ENCODE measurements at places on chromosomes 2 and 18.

DNA sequence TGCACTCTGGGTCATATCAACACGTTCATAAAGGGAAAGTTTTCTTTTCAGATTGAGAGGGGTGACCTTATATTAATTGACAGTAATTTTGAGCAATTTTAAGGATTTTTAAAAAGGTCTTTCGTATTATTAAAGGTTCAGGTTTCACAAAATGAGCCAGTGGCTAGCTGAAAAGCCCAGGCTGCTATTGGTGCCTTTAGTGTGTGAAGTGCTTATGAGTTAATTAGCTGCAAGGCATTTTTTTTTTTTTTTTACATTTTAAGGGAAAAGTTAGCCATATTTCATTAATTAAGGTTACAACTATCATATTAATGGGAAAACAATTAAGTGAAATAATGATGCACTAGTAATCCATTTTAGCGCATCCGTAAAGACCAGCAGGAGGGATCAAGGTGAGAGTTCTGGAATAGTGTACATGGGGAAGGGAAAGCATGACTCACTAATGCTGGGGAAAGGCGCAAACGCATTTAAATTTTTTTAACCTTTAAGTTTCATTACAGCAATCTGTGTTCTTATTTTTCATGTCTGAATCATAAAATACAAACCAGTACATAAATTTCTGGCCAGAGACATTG is 200.0 kb downstream of the ZNF407 start:
- DNase-seq: no peak

GRCh38 chr2:128358941-128359731 is 40.5 kb upstream of the HS6ST1 start:
- DNase-seq: no peak

- DNase-seq: no peak
Measured at GRCh38 chr18:12765126-12765525, 62.3 kb downstream of the PSMG2 start.

GRCh38 chr18:31233621-31234275 is 71.1 kb upstream of the DSC1 start:
- peak; percentile 33 for DNase-seq

GRCh38 chr2:163690896-163691295 is 44.9 kb downstream of the FIGN start:
- no peak for DNase-seq

DNA sequence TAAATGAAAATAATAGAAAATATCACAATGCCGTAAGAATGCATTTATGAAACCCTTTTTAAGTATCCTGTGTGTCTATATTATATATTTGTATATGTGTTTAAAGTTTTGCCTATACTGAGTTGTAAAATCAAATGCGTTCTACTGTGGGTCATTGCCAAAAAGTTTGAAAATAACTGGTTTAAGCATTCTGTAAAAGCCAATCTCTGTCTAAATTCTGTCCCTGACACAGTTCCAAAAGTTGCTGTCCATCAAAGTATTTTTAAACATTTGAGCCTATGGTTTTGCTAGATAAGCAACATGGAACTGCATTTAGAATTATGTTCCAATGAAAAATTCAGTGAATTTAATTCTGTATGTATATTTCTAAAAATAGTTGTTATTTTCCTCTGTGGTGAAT is 1360.4 kb upstream of the CRIM1 start:
- DNase-seq: no peak

GRCh38 chr2:173773076-173773475 is 192.1 kb downstream of the SP3 start:
- no peak for DNase-seq

DNA sequence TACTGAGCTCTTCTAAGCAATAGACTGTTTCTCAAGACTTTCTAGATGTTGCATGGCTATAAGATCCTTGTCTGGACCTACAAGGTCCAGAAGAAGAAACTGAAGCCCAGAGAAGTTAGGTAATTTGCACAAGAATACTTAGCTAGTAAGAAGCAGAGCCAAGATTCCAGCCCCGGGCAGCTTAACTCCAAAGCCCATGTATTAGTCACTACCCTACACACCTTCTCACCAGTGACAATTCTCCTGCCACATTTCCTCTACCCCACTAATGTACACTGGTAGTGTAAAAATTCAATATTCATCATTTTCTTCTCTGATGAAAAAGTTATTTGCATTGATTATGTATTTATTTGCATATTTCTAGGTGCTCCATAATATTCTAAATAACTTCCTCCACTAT is 95.5 kb upstream of the CREB1 start:
- DNase-seq: no peak

- DNase-seq: no peak
Measured at GRCh38 chr2:172870396-172870795, 134.8 kb downstream of the RAPGEF4 start.

- DNase-seq: no peak
Measured at GRCh38 chr18:33581856-33582255, 3.8 kb downstream of the ASXL3 start.

DNA sequence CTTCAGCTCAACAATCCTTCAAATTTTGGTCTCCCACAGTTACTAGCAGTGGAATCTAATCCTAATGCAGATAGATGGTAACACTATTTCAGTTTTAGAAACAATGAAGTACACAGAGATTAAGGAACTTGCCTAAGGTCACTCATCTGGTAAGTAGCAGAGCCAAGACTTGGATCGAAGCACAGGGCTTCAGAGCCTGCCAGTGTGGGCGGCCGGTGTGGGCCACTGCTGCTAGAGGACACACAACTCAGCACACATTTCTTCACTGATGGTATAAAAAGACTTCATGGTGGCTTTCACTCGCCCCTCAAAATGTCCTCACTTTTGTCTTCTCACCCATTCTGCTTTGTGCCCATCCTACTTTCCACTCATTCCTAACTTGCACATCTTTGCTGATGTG is 11.1 kb downstream of the C2orf74 start:
- DNase-seq: no peak

DNA sequence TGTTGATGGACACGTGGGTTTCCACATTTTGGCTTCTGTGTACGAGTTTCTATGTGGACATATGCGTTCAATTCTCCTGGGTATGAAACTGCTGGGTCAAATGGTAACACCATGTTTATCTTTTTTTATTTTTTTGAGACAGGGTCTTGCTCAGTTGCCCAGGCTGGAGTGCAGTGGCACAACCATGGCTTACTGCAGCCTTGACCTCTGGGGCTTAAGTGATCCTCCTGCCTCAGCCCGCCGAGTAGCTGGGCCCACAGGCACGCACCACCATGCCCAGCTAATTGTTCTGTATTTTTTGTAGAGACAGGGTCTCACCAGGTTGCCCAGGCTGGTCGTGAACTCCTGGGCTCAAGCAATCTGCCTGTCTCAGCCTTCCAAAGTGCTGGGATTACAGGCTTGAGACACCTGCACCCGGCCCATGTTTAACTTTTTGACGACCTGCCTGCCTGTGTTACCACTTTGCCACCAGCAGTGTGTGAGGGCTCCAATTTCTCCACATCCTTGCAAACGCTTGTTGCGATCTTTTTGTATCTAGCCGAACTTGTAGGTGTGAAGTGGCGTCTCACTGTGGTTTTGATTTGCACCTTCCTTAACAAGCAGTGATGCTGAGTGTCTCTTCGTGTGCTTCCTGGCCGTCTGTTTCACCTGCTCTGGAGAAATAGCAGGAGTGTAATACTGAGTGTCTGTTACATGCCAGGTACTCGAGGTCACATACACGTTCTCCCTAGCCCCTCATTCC is 6.9 kb downstream of the HSBP1L1 start:
- DNase-seq: no peak

DNA sequence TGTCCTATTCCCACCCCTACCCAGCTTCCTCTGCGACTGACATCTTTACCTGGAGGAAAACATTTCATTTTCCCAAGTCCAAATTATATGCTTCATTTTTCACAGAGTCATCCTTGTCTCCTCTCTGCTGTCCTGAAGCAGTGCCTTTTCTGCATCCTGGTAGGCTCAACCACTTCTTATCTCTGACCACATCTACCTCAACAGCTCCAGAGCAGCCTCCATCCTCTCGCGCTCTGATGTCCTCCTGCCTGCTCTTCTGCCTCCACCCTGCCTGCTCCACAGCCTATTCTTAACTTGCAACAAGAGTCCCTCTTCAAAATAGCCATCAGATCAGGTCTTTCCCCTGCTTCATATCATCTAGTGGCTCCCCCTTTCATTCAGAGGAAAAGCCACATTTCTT is 457.1 kb downstream of the PARD3B start:
- no peak for DNase-seq

DNA sequence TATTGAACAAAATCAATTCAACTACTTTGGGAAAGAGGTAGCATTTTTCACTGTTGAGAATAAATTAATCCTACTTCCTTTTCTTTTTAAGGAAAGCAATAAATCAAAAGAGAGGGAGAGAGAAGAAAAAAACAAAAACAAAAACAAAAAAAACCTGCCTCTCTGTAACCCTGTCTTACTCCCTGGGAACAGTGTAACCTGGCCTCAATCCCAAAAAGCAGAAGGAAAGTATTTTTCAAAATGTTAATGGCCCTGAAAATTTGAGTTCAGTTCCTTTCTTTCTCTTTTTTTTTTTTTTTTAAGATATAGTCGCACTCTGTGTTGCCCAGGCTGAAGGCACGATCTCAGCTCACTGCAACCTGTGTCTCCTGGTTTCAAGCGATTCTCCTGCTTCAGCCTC is 35.9 kb downstream of the RHOB start:
- DNase-seq: no peak

DNA sequence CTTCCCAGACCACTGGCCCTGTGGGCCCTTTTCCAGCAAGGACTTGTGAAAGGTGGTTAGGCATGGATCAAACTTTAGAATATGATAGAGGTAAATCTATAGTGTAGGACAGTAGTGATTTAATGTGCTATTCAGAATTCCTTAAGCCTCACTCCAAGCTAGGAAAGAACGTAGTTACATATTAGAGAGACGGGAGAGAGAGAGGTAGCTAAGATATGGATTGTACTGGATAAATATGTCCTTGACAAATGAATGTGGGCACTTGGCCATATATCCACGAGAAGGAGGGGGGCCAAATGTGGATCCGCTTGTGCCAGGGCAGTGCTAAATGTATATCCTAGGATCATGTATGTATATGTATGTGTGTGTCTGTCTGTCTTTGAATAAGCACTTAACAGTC is 6.5 kb downstream of the KCNJ3 start:
- DNase-seq: no peak

DNA sequence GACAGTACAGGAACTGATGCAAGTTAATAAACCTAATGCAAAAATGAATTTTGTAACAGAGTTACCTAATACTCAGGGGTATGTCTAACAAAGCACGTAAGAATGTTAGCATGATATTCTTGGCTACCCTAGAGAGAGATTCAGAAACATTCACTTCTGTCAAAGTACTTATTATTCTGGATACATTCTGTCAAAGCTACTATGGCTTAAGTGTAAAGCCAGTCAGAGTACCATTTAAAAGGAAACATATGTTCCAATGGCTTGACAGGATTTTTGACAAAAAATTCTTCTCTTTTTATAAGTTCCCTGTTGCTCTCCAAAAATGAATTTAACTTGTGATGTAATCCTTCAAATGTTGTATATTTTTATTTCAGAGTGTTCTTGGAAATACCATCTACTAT is 85.5 kb downstream of the PIGN start:
- DNase-seq: no peak

DNA sequence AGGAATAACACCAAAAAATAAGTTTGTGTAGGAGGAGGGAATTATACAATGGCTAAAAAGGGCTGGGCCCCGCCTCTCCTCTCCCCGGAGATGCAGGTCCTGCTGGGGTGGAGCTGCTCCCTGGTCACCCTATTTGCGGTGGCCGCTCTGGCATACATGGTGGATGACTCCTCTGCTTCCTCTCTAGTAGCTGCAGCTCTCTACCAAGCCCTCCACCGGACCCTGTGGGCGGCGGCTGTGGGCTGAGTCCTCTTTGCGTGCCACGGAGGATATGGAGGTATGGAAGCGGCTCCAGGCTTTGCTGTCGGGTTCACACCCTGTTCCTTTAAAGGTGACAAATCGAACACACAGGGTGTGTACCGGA is 77.1 kb upstream of the SEC11C start:
- DNase-seq: no peak

DNA sequence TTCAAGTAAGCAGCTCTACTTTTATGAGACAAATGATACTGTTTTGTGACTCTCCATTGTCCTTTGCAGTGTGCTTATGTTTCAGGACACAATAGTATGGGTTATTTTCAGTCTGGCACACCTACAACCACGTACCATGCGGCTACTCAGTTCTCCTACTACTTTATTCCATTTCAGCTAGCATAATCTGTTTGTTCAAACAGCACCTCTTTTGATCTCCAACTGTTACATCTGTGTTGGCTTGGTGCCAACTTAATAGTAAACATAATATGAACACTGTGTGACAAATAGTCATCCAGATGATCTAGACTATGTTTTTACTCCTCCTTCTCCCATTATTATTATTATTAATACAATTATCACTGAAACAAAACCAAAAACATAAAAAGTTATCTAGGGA is 40.5 kb downstream of the MYO3B start:
- no peak for DNase-seq

GRCh38 chr2:241980193-241980592 is 110.7 kb downstream of the RTP5 start:
- DNase-seq: no peak

- DNase-seq: no peak
Measured at GRCh38 chr2:188330316-188331053, 38.8 kb downstream of the GULP1 start.

GRCh38 chr2:162210385-162210784 is 32.9 kb downstream of the FAP start:
- no peak for DNase-seq

DNA sequence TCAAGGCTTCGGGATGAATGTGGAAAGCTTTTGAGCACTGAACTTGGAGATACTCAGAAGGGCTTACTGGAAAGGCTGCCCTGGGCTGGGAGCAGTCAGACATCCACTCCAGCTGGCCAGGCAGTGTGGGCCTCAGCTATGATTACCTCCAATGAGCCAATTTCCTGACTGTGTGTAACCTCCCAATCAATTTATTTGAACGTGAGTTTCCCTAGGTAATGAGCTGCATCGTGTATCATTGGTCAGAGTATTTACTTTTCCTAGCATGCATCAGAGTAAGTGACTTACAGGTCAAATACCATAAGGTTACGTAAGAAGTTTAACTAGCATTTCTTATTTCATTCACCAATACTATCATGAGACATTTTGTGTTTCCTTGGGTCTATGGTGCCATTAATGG is 11.0 kb upstream of the CTAGE1 start:
- no peak for DNase-seq
